ENCODE measurements at places on chromosomes 5 and 9. TPM values are rescaled to one million over a fixed set of nuclear protein-coding genes. Genes with fewer than 3 reads are reported as not detected.

SAXO1 gene
- total RNA-seq, result 0.22 TPM

DNA sequence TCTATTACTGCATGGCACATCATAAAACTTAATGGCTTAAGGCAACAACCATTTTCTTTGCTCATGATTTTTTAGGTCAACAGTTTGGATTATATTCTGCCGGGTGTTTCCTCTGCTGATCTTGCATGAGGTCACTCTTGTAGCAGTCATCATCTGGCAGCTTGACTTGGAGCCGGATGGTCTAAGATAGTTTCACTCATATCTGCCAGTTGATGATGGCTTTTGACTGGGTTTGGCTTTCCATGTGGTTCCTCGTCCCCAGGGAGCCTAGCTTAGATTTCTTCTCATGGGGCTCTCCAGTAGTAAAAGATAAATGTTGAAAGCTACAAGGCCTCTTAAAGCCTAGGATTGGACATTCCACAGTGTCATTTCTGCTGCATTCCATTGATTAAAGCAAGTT lies 27.4 kb downstream of the LNPEP start:
- peaks cover 6% of the 10 kb centered on the region for H3K4me1 ChIP-seq
- H3K36me3 ChIP-seq, result peaks cover 2% of the 10 kb centered on the region
- H3K27me3 ChIP-seq, result no peaks in the 10 kb centered on the region
- H3K27ac ChIP-seq, result no peak overlapping the region

C9 gene
- total RNA-seq, result not detected

- no peaks in the 10 kb centered on the region for H3K4me1 ChIP-seq
- H3K4me3 ChIP-seq, result no peak overlapping the region
- H3K27me3 ChIP-seq, result peaks cover 42% of the 10 kb centered on the region
Measured at GRCh38 chr9:109574061-109574882, 76.2 kb upstream of the PTPN3 start.

- no peak for DNase-seq
- peak overlapping the region; percentile 94 for H3K27ac ChIP-seq
- peak overlapping the region; percentile 95 for H3K4me3 ChIP-seq
- H3K4me1 ChIP-seq, result peaks cover 31% of the 10 kb centered on the region
- H3K36me3 ChIP-seq, result peaks cover 15% of the 10 kb centered on the region
Measured at GRCh38 chr9:99221266-99221620, 499 bp downstream of the ALG2 start.

- peak overlapping the region; percentile 92 for H3K27ac ChIP-seq
- DNase-seq, result no peak
- H3K27me3 ChIP-seq, result no peaks in the 10 kb centered on the region
- peaks cover 2% of the 10 kb centered on the region for H3K36me3 ChIP-seq
- H3K4me1 ChIP-seq, result peaks cover 68% of the 10 kb centered on the region
Measured at GRCh38 chr9:131407717-131408195, 13.9 kb downstream of the PRRC2B start.

CD14 gene
- 0.36 TPM for total RNA-seq

DNA sequence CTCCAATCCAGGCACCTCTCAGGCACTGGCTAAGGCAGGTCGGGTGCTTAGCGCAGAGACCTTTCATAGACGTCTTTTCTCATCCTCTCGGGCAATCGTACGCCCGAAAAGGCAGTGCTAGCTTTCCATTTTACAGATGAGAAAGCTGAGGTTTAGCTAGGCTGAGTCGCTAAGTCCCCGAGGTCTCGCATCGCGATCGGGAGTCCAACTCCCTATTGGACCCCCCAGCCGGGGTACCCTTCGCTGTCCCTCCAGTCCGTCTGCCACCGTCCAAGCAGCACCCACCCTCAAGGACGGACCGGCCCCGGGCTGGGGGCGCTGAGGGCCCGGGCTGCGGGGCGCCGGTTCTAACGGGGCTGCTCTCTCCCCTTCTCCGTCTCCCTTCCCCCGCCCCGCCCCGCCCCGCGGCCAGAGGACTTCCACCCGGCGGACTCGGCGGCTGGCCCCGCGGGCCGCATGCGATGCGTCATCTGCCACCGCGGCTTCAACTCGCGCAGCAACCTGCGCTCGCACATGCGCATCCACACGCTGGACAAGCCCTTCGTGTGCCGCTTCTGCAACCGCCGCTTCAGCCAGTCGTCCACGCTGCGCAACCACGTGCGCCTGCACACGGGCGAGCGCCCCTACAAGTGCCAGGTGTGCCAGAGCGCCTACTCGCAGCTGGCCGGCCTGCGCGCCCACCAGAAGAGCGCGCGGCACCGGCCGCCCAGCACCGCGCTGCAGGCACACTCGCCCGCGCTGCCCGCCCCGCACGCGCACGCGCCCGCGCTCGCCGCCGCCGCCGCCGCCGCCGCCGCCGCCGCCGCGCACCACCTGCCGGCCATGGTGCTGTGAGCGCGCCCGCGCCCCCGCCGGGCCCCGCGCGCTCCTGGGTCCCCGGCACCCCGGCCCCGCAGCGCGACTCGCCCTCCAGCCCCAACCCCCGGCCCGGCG lies 12.5 kb upstream of the EXOSC2 start:
- H3K27ac ChIP-seq, result no peak overlapping the region
- no peaks in the 10 kb centered on the region for H3K36me3 ChIP-seq
- DNase-seq, result peak; percentile 69
- peak overlapping the region; percentile 50 for H3K4me3 ChIP-seq
- H3K4me1 ChIP-seq, result peaks cover 2% of the 10 kb centered on the region
- peaks cover 51% of the 10 kb centered on the region for H3K27me3 ChIP-seq

DNA sequence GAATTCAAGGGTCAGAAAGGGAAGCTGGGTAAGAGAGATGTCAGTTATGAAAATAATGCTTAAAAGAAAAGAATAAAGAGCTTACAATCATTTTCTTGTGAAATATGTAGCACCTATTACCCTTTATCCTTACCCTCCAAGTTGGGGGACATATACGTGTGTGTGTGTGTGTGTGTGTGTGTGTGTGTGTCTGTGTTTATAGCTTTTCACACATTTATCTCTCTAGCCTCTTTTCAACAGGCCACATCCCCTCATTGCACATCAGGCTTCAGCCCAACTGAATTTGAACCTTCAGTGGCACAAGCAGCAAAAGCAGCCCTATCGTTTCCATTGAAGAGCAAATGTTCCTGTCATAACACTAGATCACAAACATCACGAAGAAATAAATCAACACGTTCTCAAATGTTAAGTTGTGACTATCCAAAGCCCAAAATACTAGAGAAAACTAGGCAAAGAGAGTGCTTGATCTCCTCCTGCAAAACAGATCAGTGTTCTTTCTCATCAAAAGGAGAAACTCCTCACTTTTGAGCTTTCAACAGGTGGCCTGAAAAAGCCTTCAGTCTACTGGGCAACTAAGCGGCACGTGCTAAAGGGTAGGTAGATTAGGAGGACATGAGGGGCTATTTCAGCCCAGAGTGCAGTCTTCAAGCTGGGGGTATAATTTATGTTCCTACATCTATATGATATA lies 416.4 kb downstream of the EFNA5 start:
- DNase-seq, result no peak
- no peak overlapping the region for H3K4me3 ChIP-seq
- H3K36me3 ChIP-seq, result peaks cover under 1% of the 10 kb centered on the region
- no peak overlapping the region for H3K27ac ChIP-seq
- peaks cover 10% of the 10 kb centered on the region for H3K4me1 ChIP-seq
- H3K27me3 ChIP-seq, result no peaks in the 10 kb centered on the region

DNA sequence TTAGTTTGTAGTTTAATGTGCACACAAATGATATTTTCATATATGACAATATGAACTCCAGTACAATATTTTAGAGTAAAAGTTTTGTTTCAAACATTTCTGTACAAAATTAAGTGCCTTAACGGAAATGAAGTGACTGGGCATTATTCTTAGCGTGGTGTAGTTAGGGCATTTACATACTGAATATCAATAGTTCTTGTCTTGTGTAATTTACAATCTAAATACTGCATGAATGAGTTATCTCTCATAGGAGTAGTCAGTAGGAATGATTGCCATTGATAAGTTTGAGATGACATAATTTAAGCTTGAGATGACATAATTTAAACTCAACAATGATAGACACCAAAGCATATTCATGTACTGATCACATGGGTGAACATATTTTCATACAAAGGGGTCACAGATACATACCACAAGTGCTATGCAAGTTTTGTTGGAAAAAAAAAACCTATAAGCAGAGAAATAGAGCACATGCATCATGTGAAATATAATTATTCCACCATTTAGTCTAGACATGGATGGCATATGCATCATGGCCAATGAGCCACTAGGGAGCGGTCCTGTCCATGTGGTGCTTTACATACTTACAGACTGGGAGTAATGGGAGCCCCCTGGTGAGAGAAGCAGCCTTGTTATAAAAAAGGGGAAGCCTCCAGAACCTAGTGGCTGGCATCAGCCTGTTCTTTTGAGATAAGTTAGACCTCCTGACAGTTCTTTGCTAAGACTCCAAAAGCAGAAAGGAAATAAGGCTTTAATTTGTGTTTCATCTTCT lies 1523.9 kb downstream of the MAT2B start:
- no peak overlapping the region for H3K27ac ChIP-seq
- H3K36me3 ChIP-seq, result no peaks in the 10 kb centered on the region
- no peak for DNase-seq

C5orf52 gene
- total RNA-seq, result not detected

- DNase-seq, result no peak
- H3K27me3 ChIP-seq, result no peaks in the 10 kb centered on the region
- H3K4me3 ChIP-seq, result no peak overlapping the region
Measured at GRCh38 chr9:4356306-4356705, 56.4 kb upstream of the GLIS3 start.

DNA sequence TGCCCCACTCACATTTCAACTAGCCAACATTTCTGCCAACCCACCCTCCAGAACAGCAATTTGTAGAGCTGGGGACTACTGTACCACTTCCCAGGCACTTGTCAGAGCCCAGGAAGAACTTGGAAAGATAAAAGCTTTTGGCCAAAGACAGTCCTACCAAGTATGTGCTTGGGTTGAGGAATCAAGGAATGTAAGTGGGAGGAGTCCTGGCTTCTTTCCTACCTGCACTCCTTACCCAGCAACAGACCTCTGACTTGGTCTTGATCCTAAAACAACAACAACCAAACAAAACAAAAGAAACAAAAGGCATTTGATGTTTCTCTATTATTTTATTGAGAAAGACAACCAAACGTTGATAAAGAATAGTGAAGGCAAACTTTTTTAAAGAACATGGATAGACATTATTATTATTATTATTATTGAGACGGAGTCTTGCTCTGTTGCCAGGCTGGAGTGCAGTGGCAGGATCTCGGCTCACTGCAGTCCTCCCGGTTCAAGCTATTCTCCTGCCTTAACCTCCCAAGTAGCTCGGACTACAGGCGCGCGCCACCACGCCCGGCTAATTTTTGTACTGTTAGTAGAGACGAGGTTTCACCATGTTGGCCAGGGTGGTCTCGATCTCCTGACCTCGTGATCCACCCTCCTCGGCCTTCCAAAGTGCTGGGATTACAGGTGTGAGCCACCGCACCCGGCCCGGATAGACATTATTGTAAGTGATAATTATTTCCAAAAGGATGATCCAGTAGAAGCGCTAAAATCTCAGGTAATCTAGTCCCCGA lies 33.5 kb downstream of the ANXA2R start:
- no peaks in the 10 kb centered on the region for H3K4me1 ChIP-seq
- no peak for DNase-seq
- peak overlapping the region; percentile 89 for H3K4me3 ChIP-seq

DNA sequence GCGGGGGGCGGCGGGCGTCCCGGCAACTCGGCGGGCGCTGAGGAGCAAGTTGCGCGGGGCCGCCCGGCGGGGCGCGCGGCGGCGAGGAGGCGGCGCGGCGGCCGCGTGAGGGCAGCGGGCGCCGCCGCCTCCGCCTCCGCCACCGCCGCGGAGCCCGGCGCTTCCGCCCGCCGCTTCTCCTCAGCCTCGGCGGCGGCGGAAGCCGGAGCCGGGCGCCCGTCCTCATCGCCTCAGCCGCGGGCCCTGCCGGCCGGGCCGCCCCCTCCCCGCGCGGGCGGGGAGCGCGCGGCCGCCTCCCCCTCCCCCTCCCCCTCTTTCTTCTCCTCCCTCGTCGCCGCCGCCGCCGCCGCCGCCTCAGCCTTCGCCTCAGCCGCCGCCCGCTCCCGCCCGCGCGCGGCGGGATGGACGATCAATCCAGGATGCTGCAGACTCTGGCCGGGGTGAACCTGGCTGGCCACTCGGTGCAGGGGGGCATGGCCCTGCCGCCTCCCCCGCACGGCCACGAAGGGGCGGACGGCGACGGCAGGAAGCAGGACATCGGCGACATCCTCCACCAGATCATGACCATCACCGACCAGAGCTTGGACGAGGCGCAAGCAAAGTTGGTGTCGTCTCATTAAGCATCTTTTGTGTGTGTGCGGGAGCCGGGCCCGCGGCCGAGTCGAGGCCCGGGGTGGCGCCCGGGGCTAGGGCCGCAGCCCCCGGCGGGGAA lies at the start of gene PBX3:
Gene PBX3 (plus strand): TSS at position 321 of the 712 bp plus-strand sequence.
- H3K4me3 ChIP-seq, result peak within 1 kb of the TSS; percentile 91
- peaks cover 13% of the 10 kb centered on the region for H3K27me3 ChIP-seq
- no peaks in the 10 kb centered on the region for H3K36me3 ChIP-seq
- H3K4me1 ChIP-seq, result peaks cover 25% of the 10 kb centered on the region
- DNase-seq, result peak; percentile 56
- peak within 1 kb of the TSS; percentile 95 for H3K27ac ChIP-seq

DNA sequence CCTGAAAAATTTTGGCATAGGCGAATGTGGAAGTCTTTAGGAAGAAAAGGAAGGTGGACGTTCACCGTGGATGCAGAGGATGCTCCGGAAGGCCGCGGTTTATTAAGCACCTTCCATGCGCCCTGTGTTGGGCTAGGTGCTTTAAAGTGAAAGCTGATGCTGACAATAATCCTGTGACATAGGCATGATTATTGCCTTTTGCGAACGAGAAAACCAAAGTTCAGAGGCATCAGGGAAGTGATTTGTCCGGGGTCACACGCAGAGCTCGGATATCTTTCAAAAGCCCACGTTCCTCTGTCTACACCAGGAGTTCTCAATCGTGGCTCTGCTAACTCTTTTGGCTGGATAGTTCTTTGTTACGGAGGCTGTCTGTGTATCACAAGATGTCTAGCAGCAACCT lies 12.0 kb upstream of the GABRP start:
- peaks cover 13% of the 10 kb centered on the region for H3K4me1 ChIP-seq
- no peak overlapping the region for H3K27ac ChIP-seq
- H3K4me3 ChIP-seq, result no peak overlapping the region
- no peak for DNase-seq

GRCh38 chr9:116984111-116984510 lies 297.0 kb downstream of the TRIM32 start:
- DNase-seq, result no peak
- no peak overlapping the region for H3K4me3 ChIP-seq
- no peaks in the 10 kb centered on the region for H3K27me3 ChIP-seq
- H3K36me3 ChIP-seq, result no peaks in the 10 kb centered on the region
- peaks cover 2% of the 10 kb centered on the region for H3K4me1 ChIP-seq

DNA sequence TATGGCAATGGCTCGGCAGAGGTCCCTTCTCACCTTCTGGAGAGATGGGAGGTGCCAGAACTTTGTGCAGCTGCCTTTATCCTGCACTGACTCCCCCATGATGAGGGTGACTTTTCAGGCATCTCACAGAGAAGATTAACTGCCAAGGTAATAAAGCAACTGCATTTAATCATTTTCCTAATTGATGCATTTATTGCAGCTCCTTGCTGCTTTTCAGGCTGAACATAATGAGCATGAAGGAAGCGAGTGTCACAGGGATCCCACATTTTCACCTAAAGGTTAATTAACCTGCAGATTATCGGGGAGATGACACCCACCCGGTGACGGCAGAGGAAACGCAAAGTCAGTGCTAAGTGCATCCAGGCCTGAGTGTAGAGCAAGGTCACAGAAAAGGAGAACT lies 154.3 kb downstream of the ICE1 start:
- no peak overlapping the region for H3K4me3 ChIP-seq
- no peak for DNase-seq
- H3K27ac ChIP-seq, result no peak overlapping the region
- no peaks in the 10 kb centered on the region for H3K36me3 ChIP-seq

GRCh38 chr5:158303883-158304282 lies 444.9 kb upstream of the CLINT1 start:
- no peak overlapping the region for H3K4me3 ChIP-seq
- DNase-seq, result no peak
- H3K36me3 ChIP-seq, result no peaks in the 10 kb centered on the region
- no peak overlapping the region for H3K27ac ChIP-seq
- peaks cover 11% of the 10 kb centered on the region for H3K27me3 ChIP-seq

Data from progenitor cell of endocrine pancreas (in vitro differentiated cells).